NCI-H187 treated with DMSO at 0.1 percent for 48 hours (cell line): ENCODE measurements at places on chromosomes 3 and 15.

- no peak for DNase-seq
Measured at GRCh38 chr3:111923806-111924205, 55.0 kb upstream of the ABHD10 start.

DNA sequence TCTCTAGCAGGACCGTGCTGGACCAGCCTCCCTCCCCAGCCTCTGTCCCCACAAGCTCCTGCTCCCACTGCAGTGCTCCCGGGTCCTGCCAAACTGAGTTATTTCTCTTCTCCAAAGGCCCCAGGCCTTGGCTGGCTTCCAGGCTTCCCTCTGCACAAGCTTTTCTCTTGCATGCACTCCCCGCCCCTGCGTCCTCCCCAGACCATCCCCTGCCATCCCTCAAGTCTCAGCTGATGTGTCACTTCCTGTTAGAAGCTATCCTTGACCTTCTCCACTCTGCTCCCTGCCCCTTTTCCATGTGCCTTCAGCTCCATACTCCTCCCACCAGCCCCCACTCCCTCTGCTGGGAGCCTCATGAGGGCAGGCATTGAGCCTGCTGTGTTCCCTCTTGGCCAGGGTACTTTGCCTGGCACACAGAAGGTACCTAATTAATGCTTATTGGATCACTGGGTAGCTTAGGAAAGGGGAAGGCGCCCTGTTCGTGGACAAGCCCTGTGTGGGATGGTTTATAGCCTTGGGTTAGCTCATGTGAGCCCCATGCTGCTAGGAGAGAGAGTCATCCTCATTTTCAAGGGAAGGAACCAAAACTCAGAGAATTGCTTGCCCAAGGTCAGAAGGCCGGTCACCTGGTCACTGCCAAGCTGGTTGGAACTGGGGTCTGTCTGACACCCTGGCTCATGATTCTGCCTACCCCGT, 56.4 kb downstream of the FEM1B start:
- no peak for DNase-seq

DNA sequence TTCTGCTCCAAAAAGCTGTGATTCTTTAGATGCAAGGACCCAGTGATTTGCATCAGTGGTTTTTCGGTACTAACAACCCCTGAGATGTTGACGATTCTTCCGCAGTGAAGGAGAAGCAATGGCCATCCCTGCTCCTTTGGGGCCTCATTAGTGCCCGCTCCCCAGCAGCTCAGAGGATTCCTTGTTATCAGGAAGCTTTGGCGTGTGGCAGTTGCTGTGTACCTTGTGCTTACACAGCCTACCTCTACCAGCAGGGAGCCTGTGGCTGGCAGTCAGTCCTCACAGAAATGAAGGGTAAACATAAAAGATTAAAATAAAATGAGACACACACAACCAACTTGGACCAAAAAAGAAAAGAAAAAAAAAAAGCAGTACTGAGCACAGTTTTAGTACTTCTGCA, 55.2 kb downstream of the CNTN3 start:
- no peak for DNase-seq

DNA sequence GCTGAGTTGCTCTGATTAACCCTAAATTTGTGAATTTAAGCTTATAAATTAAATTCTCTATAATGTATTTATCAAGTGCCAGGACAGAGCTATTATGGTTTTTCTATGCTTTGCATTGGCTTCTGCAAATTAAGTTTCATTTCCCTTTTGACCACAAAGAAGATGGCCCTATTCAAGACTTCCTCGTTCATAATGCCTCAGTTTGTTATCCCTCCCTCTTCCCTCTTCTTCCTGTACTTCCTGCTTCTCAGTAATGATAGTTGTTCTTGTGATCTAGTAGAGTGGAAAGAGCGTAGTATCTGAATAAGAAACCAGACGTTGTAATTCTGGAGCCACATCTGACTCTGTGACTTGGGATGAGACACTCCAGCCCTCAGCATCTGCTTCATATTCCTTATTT, 118.7 kb downstream of the CACNA1D start:
- no peak for DNase-seq

DNA sequence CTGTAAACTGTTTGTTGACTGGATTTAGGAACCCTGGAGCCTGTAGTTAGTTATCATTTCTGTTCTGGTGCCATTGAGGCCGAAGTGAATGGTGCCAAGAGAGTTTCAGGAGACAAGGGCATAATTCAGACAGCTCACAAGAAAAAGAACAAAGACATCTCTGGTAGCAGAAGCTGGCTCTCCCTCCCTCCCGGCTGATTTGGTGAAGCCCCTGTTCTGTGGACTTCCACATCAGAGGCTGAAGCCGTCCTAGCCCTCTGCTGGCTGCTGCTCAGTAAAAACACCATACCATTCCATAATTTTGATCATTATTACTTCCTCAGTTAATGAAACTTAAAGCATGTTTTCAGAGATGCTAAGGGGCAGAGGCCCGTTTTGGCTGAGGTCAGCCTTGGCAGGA, 381.2 kb upstream of the WNT5A start:
- DNase-seq, result no peak

GRCh38 chr3:15579051-15579450, 22.3 kb downstream of the HACL1 start:
- no peak for DNase-seq

DNA sequence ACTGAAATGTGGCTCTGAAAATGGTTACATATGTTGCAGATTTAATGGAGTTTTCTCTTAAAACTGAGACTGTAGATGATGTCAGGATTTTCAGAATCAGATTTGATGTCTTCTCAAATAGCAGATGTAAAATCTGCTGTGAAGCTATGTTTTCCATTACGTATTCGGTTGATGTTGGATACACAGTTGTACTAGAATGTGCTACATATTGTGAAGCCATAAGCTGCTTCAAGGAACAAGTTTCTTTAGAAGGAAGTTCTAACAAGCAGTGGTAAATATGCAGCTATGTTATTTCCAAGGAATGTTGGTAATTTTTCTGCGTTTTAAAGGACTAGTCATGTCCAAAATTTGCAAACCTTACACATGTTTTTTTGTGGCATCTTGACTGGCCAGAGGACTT, 197.7 kb downstream of the RBMS3 start:
- no peak for DNase-seq
